HFFc6 (cell line): ENCODE measurements at places on chromosomes 11 and 22.
A peak's percentile ranks its signal among the peaks of the same experiment; 100 is the strongest.

- DNase-seq, result no peak
Observed at GRCh38 chr11:65090628-65091027, 5.4 kb upstream of the VPS51 start.

DNA sequence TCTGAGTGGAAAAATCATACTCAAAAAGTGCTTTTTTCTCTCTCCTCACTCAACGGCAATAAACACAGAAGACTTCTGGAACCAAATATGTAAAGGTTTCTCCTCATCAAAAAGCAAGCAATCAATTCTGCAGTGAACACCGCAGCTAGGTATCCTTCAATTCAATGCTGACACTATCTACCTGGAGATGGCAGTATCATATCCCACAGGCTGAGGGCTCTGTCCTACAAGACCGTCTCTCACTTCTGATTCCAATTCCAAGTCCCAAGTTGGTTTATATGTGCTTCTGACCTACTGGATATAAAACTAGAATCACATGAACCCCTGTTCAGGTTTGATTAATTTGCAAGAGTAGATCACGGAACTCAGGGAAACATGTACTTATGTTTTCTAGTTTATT lies 59.7 kb upstream of the LUZP2 start:
- DNase-seq, result no peak

DNA sequence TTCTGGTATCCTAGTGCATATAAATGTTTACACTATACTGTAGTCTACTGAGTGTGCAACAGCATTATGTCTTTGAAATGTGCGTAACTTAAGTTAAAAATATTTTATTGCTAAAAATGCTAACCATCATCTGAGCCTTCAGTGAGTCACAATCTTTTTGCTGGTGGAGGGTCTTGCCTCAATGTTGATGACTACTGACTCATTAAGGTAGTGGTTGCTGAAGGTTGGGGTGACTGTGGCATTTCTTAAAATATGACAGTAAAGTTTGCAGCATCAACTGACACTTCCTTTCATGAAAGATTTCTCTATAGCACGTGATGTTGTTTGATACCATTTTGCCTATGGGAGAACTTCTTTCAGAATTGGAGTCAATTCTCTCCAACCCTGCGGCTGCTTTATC lies 8.5 kb upstream of the CREBZF start:
- no peak for DNase-seq

- DNase-seq, result no peak
Observed at GRCh38 chr11:19453651-19454257, 213.0 kb upstream of the E2F8 start.

DNA sequence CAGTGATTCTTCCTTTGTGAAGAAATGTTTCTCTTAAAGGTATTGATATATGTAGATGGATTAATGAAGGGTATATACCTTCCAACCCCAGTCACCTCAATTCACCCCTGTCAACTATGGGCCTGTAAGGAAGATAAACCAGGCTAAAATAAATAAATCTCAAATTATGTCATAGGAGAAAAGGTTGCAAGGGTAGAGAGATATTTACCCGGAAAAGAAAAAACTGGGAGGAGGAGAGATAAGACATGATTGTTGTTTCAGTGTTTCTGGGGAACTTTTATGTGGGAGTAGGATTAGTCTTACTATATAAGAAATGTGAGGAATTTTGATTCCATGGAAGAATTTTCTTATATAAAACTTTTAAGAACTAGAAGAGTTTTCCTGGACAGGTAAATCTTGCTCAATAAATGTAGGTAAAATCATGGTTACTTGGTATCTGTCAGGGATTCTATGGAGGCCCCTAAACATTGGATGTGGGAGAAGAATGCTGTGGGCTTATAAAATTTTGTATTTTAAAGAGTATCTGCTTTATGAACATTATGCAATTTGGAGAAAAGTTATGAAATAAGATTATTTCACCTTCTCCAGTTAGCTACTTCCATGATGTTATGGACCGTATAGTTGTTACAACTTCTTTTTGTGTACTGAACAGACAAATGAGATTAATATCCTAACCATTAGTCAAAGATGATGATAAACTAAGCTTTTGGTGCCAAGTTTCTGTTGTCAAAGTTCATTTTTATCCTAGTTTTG lies 6.4 kb downstream of the YAP1 start:
- DNase-seq, result no peak

GRCh38 chr11:624705-625635 lies at the start of gene CDHR5:
Gene CDHR5 (minus strand): TSS chr11:624955. CDS start chr11:624902, 53 bp downstream.
- no peak for DNase-seq

GRCh38 chr11:60343094-60343704 lies 16.1 kb downstream of the MS4A6E start:
- no peak for DNase-seq

DNA sequence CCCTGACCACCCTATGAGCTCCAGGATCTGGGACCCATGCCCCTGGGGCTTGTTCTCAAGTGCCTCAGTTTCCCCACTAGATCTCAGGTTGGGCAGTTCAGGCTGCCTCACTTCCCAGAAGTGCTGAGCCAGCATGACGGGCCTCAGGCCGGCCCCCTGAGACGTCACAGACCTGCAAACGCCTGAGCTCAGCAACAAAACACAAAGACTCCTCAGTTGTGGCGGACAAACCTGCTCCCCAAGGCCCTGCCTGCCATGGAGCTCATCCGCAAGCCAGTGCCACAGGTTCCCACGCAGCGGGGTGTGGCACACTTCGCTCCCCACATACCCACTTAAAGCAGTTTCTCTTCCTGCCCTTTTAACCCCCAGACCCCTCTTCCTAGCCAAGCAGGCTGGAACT lies 45.2 kb downstream of the NECTIN1 start:
- no peak for DNase-seq

GRCh38 chr11:62664405-62665074 lies 470 bp downstream of the C11orf98 start:
- no peak for DNase-seq

GRCh38 chr11:113241636-113242054 lies 72.7 kb upstream of the TTC12 start:
- no peak for DNase-seq

DNA sequence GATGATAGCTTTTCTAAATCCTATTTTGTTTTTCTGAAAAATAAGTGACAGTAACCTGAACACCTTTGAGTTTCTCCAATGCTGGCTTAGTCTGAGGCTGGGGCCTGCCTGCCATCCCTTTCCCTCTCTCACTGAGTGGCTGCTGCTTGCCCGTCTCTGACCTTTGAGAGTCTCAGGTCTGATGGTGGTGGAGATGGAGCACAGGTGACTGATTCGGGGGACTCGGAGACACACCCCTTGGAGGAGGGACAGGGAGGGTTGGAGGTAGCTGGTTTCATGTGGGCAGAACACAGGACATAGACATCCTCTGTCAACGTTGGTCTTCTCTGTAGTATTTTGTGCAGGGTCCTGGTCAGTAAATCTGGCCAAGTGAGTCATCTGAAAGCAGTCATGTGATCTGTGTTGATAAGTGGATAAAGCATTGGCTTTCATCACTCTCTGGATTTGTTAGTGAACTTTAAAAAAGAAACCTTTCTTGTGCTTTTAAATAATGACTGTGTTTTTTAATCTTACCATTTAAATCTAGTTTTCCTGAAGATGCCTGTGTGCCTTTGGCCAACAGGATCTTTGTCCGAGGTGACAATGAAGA lies 47.1 kb upstream of the CLDN5 start:
- no peak for DNase-seq

DNA sequence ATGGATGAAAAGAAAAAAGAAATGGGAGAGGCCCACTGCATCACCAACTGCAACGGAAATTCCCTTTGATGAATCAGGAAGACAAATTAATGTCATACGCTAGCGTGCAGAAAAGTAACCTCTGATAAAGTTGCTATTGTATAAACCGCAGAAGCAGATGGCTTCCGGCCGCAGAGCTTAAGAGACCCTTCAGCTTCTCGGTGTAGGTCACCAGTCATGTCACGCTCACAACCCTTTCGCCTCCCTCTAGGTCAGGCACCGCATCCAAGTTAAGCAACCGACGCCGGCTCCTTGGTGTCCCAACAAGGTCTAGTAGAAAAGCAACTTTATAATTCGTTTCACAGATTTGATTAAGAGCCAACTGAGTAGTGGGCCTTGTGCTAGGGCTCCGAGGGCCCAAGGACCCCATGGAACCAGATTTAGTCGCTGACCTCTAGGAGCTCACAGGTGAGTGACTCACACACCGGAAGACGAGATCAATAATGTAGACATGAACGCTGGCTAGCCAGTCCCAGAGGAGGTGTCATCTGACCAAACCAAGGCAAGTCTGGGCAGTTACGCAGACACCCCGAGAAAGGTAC lies 1.2 kb upstream of the ZFP91 start:
- DNase-seq, result peak; percentile 82

DNA sequence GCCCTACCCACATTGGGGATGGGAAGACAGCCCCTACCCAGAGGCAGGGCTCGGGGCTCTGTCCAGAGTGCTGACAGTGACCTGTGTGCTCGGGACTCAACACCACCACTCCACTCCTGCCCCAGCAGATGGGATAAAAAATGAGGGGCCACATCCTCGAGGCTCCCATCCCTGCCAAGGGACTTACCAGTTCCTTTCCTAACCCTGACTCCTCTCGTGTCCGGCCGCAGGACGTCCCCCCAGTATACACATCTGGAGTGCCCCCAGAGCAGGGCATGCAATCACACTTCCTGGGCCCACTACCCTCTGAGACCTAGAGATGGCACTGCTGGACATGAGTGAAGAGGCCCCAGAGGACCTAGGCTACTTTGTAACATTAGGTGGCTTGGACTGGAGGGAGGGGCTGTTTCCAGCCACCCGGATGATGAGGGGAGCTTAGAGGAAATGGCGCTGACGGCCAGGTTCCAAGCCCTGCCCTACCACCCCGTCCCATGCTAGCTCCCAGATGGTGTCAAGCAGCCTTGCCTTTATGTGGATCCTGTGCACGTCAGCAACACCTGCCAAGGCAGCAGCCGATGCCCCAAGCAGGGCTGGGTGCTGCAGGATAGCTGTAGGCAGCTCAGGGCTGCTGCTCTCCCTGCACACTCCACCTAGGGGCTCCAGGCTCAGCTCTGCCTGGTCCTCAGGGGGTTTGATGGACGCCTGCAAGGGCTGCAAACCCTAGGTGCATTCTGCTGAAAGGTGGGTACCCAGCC lies 86.6 kb downstream of the DGCR2 start:
- no peak for DNase-seq

DNA sequence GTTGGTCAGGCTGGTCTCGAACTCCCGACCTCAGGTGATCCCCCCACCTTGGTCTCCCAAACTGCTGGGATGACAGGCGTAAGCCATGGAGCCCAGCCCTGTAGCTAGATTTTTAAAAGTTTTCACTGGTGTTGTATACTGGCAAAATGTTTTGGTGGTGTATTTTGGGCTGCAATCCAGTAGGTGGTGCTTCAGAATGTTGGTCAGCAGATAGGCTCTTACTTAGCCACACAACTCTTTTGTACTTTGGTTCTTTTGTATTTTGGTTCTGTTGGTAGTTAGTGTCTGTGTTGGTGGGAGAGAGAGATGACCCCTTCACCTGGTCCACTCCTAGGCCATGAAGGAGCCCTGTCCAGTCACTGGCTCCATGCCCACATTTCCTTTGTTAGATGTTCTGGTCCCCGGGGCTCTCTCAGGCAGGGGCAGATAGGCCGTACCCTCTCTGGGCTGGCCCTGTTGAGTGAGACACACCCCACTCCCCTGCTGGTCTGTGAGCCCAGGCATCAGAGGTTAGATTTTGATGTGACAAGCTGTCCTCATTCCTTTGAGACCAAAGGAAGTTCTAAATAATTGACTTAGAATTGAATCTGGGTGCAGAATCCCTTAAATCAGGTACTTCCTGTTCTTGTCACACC lies 123.8 kb downstream of the DDX10 start:
- DNase-seq, result peak; percentile 33

DNA sequence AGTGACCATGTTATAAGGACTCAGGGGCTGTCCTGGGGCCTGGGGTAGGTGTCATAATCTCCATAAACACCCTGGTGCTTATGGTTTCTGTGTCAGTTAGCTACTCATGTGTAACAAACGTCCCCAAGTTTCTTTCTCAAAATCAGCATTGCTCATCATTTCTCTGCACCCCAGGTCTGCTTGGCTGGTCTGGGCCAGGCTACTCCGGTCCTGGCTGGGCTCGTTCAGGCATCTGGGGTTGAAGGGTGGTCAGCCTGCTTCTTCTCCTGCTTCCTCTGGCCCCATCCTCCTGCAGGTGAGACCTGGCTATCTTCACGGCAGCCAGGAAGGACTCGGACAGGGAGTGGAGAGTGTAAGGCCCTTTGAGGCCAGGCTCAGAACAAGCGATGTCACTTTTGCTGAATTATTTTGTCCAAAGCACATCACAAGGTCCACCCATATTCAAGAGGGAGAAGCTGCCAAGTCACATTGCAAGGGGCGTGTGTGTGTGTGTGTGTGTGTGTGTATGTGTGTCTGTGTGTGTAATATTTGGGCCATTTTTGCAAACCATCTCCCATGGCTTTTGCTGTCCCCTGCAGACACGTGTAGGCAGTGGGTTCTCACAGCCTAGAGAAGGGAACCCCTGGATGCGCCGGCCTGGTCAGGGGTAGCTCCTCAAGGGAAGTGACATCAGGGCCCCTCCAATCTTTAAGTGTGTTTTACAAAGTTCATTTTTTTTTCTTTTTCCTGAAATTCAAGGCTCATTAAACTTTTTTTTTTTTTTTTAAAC lies 535.8 kb downstream of the TBC1D22A start:
- DNase-seq, result no peak

DNA sequence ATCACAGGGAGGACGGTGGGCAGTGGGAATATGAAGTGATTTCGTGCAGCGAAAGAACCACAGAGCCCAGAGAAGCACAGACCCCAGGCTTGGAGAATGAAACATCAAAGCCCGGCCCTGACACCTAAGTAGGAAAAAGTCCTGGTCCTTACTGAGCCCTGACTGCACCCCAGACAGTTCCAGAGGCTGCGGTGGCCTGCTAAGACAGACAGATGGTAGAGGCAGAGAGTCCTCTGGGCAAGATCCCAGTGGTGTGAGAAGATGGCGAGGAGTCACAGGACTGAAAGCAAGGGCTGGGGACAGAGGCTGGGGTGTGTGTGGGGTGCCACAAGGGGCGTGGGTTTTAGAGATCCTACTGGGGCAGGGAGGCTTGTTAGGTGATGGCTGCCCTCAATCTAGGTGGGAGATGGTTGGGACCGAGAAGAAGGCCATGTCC lies 3.7 kb downstream of the CBX6 start:
- no peak for DNase-seq

GRCh38 chr22:36351921-36352802 lies 35.6 kb downstream of the MYH9 start:
- no peak for DNase-seq

DNA sequence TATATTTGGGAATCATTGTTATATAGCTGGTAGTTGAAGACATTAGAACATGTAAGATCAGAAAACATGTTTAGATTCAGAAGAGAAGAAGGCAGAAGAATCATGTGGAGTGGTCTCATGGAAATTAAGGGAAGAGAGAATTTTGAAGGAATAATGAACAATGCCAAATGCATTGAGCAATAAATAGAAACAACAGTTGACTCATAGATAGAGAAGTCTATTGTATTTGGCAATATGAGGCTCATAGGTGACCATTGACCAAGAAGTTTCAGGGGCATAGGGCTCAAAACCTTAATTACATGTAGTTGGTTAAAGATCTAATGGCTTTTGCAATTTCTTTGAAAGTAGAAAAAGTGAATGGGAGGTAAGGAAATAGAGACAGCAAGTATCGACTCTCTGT lies 123.9 kb downstream of the PAX6 start:
- DNase-seq, result no peak

- DNase-seq, result no peak
Observed at GRCh38 chr11:106421676-106422292, 344.3 kb downstream of the AASDHPPT start.
